ENCODE measurements at places on chromosomes 3 and 15. TPM values are rescaled to one million over a fixed set of nuclear protein-coding genes. Genes with fewer than 3 reads are reported as not detected.

- no peaks in the 10 kb centered on the region for H3K4me1 ChIP-seq
- H3K36me3 ChIP-seq: no peaks in the 10 kb centered on the region
- no peak overlapping the region for H3K4me3 ChIP-seq
- H3K27ac ChIP-seq: no peak overlapping the region
Observed at GRCh38 chr3:120281261-120281660, 3.8 kb downstream of the GPR156 start.

Gene MASP1
- 0.76 TPM for total RNA-seq

GRCh38 chr3:15309662-15310335, 22.6 kb downstream of the SH3BP5 start:
- no peaks in the 10 kb centered on the region for H3K27me3 ChIP-seq
- H3K4me3 ChIP-seq: no peak overlapping the region
- H3K4me1 ChIP-seq: peaks cover 44% of the 10 kb centered on the region
- H3K27ac ChIP-seq: peak overlapping the region; percentile 45
- DNase-seq: peak; percentile 9

- H3K27ac ChIP-seq: peak overlapping the region; percentile 81
- no peaks in the 10 kb centered on the region for H3K27me3 ChIP-seq
- peak; percentile 47 for DNase-seq
- peaks cover 36% of the 10 kb centered on the region for H3K4me1 ChIP-seq
Observed at GRCh38 chr3:53242155-53242554, 13.7 kb downstream of the TKT start.

DNA sequence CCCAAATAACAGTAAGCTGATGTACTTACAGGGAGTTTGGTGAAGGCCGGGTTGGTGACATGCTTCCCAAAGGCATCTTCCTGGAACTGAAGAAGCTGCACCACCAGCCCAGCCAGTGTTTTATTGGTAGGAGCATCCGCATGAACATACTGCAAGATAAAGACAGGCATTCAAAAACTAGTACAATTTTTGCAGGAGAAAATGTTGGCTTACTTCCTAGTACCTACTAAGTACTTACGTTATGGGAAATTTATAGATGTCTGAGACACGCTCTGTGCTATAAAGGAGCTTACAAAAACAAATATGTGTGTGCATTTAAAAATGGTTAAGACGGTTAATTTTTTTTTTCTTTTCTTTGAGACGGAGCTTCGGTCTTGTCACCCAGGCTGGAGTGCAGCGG, 8.9 kb downstream of the SMARCC1 start:
- DNase-seq: no peak
- no peak overlapping the region for H3K27ac ChIP-seq
- H3K27me3 ChIP-seq: no peaks in the 10 kb centered on the region
- peaks cover 4% of the 10 kb centered on the region for H3K4me1 ChIP-seq

GRCh38 chr3:48891606-48892005, 7.1 kb downstream of the SLC25A20 start:
- H3K36me3 ChIP-seq: no peaks in the 10 kb centered on the region
- no peak overlapping the region for H3K4me3 ChIP-seq
- no peak for DNase-seq
- H3K4me1 ChIP-seq: peaks cover 2% of the 10 kb centered on the region
- H3K27me3 ChIP-seq: no peaks in the 10 kb centered on the region
- no peak overlapping the region for H3K27ac ChIP-seq

All from gastrocnemius medialis (tissue), 4 donors.